ENCODE measurements at places on chromosomes 2 and 18.

DNA sequence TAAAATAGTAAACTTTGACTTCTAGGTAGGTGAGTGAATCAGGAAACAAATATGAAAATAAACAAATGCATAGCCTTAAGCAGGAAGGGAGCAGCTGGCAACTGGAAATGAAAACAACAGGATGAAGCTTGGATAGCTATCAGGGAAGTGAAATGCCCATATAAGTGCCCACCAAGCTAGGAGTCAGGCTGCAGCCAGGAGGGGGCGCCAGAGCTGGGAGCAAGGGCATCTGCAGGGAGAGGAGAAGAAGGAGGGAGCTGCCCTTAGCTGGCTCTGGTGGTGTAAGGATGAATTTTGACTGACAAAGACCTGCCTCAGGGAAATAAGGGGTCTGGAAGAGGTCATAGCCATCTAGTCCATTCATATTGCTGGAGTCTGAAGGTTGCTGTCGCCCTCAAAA lies 298.3 kb downstream of the TDRD15 start:
- DNase-seq: peak; percentile 65

- DNase-seq: no peak
These were observed 84.3 kb upstream of the SERTAD2 start for GRCh38 chr2:64738026-64738425.

DNA sequence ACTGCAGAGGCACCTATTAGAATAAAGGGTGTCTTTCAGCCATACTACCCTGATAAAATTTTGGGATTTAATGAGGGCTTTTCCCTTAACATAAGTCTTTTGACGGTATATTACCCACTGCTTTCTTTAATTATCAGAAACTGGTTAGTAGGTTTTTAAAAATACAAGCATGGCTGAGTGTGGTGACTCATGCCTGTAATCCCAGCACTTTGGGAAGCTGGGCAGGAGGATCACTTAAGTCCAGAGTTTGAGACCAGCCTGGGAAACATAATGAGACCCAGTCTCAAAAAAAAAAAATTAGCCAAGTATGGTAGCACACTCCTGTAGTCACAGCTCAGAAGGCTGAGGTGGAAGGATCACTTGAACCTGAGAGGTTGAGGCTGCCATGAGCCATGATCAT lies 16.1 kb downstream of the CPSF3 start:
- DNase-seq: no peak

GRCh38 chr2:171404261-171404660 lies 29.5 kb downstream of the METTL8 start:
- no peak for DNase-seq

- DNase-seq: no peak
These were observed 35.0 kb upstream of the DOK6 start for GRCh38 chr18:69365658-69366057.
